DMS 273 treated with DMSO at 0.1 percent for 48 hours (cell line): ENCODE measurements at places on chromosomes 12 and 14.

DNA sequence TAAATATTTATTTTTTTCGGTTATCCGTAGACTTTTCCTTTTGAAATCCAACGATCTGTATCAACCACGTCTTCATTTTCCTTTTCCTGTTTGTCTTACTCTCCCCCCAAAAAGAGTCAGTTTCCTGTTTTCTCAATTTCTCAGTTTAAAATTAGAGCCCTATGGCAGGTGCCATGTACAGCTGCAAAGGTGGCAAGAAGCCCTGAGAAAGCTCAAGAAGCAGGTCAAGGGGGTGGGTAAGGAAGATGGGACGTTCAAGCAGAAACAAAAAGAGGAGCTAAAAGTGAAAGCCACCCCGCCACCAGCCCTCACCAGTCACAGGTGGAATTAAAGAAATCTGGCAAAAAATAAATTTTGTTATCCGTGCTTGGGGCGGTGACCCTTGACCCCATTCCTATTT, 26.7 kb downstream of the SLC35E3 start:
- no peak for DNase-seq

DNA sequence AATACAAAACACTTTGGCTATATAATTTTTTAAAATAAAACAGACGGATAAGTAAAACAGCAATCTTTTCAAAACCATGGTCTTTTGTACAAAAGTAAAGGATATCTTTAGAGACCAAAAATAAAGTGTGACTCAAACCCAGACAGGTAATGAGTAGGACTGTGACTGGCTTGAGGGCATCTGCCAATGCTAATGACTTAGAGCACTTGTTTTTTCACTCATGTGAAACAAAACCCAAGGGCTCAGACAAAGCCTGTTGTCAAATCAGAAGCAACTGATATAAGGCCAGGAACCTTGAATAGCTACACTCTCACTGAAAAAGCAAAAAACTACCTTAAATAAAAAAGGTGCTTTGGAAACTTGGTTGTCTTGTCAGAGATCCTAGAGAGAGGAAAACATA, 357.4 kb downstream of the TMEM117 start:
- DNase-seq: no peak

- no peak for DNase-seq
Observed at GRCh38 chr14:29759521-29760340, 167.9 kb downstream of the PRKD1 start.

DNA sequence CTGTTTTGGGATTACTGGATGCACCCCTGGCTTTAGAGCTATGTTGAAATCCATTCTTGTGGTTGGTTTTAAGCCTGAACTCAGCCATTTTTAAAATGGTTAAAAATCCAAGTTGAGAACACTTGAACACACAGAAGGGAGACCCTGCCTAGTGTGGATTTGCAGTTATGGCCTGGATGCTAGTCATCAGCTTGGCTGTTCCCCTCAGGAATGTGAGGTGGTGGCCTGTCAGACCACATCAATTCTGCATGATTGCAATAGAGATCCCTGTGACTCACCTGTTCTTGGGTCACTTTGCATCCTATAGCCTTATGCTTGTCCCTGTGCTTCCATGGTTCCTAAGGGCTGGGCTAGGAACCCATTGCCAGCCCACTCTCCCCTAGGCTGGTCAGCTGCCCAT, 454.1 kb downstream of the ATP23 start:
- no peak for DNase-seq

- DNase-seq: no peak
Observed at GRCh38 chr14:100846309-100846859, 20.5 kb downstream of the MEG3 start.

- DNase-seq: peak; percentile 82
Observed at GRCh38 chr14:90521084-90521929, 124.5 kb downstream of the CALM1 start.

- no peak for DNase-seq
Observed at GRCh38 chr12:92324849-92325500, 179.3 kb upstream of the BTG1 start.

DNA sequence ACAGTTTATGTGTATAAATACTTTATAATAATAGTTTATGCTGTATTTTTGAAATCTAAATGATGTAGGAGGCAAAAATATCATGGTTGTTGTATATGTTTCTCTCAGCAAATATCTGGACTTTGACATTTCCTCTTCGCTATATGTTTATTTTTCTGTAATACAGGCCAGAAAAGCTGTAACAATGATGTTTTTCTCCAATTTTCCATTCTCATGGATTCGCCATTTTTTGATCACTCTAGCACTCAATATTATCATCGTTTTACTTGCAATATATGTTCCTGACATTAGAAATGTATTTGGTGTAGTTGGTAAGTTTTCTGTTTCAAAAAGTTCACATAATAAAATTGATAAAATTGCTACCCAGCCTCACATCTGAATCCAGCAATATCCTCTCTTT, 70.6 kb downstream of the SLC38A6 start:
- DNase-seq: no peak

GRCh38 chr14:101137234-101137633, 233.7 kb upstream of the RTL1 start:
- DNase-seq: no peak

DNA sequence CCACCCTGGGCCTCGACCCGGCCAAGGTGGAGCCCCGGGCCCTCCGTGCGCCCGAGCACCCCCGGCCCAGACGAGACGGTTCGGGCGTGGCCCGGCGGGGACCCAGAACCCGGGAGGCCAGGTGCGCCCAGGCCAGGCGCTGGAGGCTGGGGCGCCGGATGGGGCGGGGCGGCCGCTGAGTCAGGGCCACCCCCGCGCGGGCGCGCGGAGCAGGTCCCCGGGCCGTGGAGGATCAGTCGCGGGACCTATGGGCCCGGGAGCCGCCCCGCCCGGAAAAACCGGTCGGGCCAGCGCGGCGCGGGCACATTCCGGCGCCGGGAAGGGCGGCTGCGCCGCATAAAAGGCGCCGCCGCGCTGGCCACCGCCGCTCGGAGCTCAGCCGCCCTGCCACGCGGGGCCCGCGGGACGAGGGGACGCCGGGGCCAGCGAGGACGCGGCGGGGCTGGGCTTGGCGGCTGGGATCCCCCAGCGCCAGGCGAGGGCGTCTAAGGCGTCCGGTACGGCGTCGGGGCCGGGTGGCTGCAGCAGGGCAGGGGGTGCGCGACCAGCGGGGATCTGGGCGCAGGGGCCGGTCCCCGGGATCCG, 21.5 kb upstream of the KIF26A start:
- DNase-seq: no peak
